Hematopoietic multipotent progenitor cell treated with erythropoietin and hydrocortisone succinate and interleukin-3 and kit ligand, for 17 days (in vitro differentiated cells): ENCODE measurements at places on chromosomes 7 and 10.

DNA sequence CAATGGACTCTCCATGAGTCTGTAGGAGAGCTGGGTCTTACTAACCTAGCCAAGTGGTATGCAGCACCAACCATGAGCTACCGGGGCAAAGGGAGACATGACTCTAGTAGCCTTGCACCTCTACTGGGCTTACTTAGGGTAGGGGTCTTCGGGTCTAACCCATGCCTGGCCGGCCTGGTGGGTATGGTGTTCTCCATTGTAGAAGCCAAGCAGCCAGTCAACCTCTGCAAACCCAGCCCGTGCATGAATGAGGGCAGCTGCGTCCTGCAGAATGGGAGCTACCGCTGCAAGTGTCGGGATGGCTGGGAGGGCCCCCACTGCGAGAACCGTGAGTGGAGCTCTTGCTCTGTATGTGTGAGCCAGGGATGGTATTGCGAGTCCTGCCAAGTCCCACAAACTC is 51.0 kb downstream of the VWA2 start:
- no peak for DNase-seq

DNA sequence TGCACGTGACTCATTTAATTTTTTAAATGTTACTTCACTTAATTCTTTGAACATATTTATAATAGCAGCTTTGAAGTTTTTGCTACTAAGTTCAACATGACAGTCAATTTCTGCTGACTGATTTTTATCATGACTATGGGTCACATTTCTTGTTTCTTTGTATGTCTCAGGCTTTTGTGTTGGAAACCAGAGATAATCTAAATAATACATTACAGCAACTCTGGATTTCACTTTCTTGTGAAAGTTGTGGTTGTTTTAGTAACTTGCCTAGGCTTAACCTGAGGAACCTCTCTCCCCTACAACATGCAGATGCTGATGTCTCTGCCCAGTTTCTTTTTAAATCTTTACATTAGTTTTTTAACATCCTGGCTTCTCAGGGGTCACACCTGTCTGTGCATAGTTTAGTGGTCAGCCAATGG is 180.8 kb downstream of the CCDC71L start:
- no peak for DNase-seq

DNA sequence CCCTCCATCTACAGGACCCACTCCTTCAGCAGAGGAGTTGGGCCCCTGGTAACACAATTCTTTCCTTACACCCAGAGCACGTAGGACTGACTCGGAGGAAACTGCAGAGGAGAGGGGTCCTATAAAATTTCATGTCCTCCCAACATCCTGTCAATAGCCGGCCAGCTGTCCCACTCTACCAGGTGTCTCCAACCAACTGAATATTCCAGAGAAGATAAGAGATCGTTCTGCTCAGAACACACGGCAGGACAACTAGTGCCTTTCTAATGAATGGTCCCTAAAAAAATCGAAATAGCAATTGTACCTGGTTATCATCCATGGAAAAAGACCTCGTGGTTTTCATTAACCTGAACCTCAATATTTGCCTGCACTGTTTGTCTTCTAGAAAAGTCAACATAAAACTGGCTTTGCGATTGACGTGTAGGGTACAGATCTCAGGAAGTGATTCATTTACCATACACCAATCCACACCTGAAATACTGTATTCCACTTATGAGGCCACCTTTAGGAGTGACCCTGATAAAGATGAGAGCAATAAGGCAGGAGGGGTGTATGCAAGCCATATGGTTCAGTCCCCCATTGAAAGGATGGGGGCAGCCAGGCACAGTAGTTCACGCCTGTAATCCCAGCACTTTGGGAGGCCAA is 111.7 kb downstream of the PARP12 start:
- DNase-seq: no peak

GRCh38 chr10:124305131-124305530 is 113.6 kb downstream of the OAT start:
- no peak for DNase-seq

- DNase-seq: no peak
Measured at GRCh38 chr10:17229717-17229966, 1.6 kb downstream of the VIM start.

DNA sequence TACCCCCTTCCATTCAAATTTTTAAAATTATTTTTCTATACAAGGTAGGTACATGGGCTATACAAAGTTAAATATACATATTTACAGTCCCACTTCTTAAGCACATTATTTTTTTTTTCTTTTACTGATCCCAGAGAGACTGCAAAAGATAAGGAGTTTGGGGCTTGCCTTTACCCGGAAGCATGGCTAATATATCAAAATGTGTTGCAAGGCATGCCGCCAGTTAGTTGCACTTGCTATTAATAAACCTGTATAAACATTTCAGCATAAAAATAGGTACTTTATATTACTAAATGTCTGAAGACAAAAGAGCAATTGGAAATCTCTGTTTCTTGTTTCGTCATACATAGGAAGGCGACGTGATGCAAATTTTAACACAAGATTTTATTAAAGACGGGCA is 21.5 kb upstream of the PDLIM1 start:
- DNase-seq: no peak

GRCh38 chr10:97599272-97599619 is 9.7 kb downstream of the C10orf62 start:
- DNase-seq: no peak

DNA sequence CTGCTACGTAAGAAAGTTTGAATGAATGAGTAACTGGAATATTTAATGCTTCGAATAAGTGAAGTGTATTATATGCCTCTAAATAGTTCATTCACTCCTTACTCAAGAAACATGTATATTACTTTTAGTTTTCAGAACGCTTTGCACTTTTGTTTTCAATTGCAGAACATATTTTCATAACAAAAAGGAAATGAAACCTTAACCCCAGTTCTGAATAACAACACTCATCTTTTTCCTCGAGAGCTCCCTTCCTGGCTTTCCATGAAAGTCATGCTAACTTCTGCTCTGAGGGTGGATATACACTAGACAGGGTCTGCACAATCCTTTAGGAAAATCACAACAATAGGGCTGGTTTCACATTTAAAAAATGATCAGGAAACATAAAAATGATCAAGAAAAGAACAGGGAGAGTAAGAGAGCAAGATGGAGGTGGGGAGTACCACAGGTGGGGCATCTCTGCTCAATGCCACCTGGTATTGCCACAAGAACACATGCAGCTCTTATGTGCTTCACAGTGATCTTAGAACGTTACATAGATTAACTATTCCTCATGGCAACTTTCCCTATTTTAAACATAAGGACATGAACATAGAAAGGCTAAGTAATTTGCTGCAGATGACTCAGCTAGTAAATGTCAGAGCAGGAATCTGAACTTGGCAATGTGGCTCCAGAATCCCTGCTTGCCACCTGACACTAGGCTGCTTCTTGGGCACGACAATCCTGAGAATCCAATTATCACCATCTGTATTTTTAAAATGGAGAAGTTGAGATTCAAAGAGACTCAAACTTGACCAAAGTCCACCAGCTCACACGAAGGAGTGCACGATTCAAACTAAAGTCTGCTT is 219.5 kb upstream of the AOAH start:
- no peak for DNase-seq

DNA sequence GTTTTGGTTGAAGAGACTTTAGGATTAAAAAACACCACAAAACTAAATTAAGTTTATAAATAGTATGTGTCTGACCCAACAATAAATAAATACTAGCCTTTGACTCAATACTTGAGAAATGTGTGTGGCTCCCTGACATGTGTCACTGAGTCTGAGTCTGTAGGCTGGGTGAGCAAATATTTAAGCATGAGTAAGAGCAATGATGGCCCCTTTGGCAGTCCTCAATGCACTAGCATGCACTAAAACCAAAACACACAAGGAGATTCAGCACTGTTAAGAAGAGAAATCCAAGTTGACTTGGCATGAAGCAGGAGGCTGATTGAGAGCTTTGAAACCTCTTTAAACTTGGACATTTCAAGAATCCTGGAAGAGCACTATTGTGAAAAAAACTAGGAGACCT is 37.1 kb downstream of the CCDC71L start:
- DNase-seq: no peak

- no peak for DNase-seq
Measured at GRCh38 chr10:104018471-104018870, 51.5 kb downstream of the SLK start.

DNA sequence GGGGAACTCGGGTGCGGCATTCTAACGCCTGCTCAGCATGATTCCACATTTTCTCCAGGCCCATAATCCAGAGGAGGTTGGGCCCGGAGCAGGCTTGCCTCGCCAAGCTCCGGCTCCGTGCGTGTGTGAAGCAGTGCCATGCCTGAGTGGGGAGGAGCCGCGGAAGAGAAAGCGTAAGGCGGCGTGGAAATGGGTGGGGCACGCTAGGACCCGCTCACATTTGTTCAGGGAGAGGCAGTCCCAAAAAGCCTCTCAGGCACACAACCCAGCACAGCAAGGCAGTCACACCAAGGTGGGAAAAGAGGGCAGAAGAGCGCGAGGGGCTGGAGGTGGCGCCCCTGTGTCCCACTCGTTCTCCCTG is 695 bp upstream of the VDAC2 start:
- peak; percentile 86 for DNase-seq

DNA sequence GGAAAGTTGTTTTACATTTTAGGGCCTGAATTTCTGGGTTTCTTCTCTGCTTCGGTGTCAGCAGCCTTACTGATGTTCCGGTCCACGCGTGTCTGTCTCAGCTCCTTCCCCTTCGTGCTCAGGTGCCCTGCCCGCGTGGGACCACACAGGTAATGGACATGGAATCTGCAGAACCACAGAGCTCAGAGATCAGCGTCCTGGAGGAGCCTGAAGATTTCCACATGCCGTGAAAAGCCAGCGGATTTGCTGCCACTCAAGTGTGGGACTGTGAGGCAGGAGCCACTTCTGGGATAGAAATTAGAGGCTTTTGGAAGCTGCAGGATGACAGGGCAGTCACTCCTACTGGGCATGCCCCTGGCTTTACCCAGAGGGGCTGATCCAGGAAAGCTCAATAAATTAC is 666.1 kb upstream of the FOXK1 start:
- DNase-seq: no peak

DNA sequence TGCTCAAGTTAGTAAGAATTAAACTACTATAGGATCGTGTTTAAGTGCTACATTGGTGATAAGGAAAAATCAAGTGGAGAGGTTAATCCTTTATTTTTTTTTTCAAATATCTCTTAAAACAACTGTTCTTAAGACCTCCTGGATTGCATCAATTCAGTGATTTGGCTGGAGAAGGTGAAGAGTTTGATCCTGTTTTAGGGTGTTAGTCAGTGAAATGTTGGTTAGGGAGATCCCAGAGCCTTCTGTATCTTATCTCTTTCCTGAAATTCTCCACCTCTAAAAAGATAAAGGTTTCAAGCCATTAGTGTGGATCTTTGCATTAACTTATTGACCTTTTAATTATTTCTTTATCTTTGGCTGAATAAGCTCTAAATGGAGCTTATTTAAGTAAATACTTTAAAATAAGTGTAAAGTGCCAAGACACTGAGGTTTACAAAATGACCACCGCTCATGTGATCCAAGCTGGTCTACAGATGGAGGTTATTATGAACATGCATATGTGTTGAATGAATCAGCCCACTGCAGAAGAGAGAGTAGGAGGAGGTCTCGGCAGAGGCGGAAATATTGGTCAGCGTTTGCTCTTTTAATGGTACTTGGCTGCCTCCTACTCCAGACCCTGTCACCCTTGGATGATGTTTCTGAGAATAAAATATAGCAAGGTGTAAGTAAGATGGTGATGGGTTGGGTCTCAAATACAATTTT is 51.8 kb upstream of the BMPER start:
- DNase-seq: no peak

- no peak for DNase-seq
Measured at GRCh38 chr7:55438757-55439525, 73.8 kb downstream of the LANCL2 start.

DNA sequence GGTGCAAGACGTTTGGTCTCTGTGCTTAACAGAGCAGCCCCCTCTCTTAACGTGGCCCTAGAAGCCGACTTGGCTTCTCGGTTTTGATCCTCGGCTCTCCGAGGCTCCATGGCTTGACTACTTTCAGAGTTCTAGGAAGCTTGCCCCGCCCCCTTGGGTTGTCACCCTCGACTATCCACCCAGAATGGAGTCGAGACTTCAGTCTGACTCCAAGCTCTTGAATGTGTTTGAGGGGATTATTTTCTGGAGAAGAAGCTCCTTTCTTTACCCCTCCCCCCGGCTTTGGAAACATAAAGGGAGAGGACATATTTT is 448 bp downstream of the SEC24C start:
- DNase-seq: peak; percentile 82
